ENCODE measurements at places on chromosomes 1 and 21. TPM values are rescaled to one million over a fixed set of nuclear protein-coding genes. Genes with fewer than 3 reads are reported as not detected.

Gene COA6
- total RNA-seq = 12.3 TPM

Gene PTPN22
- total RNA-seq = 4.7 TPM

Gene PER3
- 8.9 TPM for total RNA-seq

Gene C8B
- total RNA-seq = not detected

Gene CLCNKB
- total RNA-seq = 0.39 TPM

Gene KPRP
- total RNA-seq = not detected
